ENCODE measurements at places on chromosomes 1 and 21.

- DNase-seq: no peak
Measured at GRCh38 chr1:67270541-67270940, 37.1 kb upstream of the IL12RB2 start.

DNA sequence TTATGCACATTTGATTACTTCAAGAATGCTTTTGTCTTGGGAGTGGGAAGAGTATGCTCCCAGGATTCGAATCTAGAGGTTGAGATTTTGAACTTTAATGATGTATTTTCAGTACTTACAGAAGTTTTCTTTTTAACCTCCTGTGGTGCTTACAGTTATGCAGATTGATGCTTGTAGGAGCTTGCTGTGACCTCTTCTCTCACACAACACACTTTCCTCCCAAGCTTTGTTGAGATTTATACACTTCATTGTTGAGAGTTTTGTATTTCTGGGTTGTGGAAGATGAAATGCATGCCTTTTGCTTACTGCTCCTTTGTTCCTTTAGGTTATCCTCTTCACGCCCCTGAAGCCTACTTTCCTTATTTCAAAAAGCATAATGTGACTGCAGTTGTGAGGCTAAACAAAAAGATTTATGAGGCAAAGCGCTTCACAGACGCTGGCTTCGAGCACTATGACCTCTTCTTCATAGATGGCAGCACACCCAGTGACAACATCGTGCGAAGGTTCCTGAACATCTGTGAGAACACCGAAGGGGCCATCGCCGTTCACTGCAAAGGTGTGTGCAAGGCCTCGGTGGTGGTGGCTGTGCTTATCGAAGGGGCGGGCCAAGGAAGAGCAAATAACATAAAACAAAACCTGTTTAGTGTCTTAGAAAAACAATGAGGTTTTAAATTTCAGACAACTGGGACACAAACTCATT is 75.5 kb upstream of the GPR88 start:
- DNase-seq: no peak

DNA sequence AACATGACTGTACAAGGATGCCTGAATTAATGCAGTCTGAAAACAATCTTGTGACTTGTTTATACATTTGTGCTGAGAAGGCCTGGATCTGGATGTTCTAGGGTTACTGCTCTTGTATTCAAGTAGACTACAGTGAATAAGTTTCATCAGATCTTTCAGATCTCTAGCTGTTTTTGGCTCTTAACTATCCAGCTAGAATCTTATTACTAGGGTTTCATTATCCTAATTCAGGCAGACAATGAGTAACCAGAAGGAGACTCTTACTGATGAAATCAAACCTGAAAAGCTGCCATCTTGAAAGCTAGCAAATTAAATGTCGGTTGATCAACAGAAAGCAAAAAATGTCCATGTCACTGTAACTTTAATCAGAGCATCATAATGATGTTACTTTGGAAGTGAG is 112.5 kb upstream of the KCNK2 start:
- DNase-seq: no peak

DNA sequence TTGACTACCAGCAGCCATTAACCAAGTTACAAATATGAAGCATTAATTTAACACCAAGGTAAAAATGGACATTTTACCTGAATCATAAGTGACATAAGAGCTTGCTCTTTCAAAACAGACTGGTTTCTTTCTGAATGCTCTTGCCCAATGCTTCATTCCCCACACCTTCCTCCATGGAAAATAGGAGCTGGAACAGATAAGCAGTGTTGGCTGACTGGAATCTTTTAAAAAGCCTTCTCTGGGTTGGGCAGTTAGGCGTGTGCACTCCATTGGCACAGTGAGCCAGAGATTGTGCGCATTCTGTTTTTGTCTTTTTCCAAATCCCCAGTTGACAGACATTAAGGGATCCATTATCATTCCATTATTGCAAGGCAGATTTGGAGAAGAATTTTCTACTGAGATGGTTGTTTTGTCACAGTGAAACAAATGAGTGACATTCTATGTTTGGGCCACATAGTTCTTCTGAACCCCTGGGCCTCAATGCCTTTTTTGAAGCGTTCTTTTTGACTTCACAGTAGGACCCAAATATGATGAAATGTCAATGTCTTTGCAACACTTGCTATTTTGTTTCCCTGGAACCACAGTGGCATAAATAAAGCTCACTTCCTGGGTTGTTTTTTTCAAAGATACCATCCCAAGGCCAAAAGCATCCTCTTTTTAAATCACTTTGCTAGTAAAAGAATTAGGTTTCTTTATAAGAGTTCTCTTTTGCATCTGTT is 32.3 kb downstream of the LRRC8B start:
- DNase-seq: no peak

DNA sequence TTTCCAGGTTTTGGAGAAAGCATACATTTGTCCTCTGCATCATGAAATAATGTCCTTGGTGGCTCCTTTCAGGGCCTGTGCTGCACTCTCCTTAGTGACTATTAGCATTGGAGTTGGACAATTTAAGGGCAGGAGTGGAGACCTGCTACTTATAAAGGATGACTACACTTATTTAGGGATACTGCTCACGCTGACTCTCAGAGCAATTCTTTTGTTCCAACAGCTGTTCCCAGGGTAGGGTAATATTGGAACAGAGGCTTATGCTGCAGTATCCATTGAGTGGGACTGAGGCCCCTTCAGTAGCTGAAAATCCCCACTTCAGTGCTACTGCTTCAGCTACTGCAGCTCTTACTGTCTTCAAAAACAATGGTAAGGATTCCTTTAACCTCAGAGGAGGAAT is 84.6 kb downstream of the GPR88 start:
- no peak for DNase-seq

DNA sequence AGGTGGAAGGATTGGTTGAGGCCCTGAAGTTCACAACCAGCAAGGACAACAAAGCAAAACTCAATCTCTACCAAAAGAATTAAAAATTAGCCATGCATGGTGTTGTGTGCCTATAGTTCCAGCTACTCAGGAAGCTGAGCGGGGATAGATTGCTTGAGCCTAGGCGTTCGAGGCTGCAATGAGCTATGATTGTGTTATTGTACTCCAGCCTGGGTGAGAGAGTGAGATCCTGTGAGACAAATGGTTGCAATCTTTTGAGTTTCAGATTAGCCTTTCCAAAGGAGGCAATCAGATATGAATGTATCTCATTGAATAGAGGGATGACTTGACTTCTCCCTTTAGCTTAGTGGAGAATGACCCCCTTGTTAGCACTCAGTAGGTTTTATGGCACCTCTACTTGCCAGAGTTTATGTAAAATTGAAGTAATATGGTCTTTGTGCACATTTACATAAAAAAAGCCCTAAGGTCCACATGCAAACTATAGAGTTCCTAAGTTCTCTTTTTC is 105.6 kb upstream of the OLFM3 start:
- DNase-seq: no peak

DNA sequence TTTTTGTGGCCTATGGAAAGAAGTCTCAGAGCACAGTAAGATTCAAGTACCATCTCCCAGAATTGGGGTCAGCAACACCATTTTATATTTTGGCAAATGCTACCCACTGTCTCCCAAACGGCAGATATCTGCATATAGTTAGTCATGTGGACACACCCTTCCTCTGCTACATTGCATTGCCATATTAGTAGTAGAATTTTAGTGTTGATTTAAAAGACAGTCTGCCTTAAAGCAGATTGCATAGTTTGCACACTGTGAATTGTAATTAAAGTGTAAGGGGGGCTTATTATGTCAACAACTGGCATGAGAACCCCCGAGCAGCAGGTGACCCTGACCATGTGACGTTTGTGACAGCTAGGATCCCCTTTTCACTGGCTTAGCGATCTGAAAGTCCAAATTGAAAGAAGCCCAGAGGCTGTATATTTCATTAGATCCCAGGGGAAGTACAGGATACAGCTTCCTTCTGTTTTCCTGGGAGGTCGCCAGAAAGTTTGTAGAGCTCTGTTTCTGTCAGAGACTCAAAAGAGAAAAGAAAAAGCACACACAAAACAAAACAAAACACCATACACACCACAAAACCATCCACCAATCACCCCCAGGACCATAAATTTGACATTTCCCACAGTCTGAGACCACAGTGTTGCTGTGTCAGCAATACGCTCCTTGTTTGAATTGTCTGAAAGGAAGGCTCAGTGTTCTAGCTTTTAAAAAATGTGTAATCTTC is 172.4 kb downstream of the NFIA start:
- no peak for DNase-seq

DNA sequence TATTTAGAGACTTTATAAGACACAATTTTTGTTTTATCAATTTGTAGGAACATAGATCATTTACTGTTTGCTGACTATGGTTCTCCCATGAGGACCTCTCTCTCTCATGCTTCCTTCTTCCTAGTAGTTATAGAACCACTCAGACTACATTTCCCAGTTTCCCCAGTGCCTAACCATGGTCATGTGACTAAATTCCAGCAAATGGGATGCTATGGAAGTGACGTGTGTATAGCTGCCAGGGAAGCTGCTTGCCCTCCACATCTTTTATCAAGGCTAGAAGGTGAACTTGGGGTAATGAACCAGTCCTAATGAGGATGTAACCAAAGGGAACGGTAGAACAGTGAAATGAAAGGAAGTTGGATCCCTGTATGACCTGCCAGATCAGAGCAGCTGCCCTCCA is 184.0 kb downstream of the MIS18A start:
- DNase-seq: no peak

DNA sequence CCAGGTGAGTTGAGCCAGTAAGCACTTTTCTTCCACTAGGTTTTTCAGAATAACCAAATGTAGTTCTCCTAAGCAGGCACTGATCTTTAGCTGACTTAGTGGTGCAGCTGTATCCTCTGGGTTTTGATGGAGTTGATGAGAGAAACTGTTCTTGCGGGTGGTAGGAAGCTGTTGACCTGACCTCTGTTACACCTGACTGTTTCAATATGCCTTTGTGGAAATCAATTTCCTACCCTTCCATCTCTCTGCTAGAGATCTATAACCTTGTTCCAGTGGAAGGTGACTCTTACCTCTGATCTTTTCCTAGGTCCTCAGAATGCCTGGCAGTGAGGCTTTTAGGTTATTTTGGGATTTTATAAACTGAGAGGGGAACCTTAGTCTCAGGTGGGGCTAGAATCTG is 51.6 kb upstream of the MACF1 start:
- no peak for DNase-seq

DNA sequence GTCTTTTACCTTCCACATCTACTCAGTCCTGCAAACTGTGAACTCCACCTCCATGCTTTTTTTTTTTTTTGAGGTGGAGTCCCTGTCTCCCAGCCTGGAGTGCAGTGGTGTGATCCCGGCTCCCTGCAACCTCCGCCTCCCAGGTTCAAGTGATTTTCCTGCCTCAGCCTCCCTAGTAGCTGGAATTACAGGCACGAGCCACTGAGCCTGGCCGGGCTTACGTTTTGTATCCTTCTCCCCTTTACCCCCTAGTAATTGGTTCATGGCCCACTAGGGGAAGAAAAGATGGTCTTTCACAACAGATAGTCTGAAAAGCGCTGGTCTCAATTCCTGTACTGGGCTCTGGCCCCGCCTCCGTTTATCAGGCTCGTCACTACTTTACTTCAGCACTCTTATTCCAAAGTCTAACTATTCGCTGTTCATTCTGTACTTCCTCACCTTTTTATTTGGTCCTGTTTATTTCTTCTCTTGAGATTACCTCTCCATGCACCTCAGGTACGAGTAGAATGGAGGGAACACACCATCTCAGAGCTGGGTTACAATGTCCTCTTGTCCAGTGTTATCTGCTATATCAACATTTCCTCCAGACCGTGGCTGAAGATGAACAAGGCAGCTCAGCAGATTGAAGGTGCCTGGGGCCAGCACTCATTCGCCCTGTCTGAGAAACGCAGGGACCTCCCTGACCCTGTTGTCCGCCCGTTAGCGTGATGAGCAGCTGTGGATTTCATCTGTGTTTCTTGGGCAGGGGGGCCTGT is 16.2 kb downstream of the CNST start:
- DNase-seq: no peak

GRCh38 chr1:11925938-11926292 is 312 bp downstream of the KIAA2013 start:
- no peak for DNase-seq

DNA sequence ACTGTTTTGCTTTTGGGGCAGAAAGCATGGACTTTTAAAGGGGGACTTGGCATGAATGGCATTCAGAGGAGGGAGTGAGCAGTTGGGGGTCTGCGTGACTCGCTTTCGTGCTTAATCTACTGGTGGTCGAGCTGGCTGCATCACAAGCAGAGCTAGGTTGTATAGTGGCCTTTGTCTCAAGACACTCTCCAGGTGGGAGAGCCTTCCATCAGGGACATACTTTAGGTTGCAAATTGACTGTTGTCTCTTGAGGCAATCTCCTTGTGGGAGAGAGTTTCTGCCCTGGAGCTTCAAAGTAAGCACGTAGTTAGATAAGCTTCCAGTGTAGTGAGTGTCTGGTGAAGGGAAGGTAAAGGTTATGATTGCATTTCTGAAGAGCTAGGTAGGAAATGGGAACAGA is 93.9 kb downstream of the C1orf21 start:
- no peak for DNase-seq

- DNase-seq: no peak
Measured at GRCh38 chr1:165857046-165857801, 29.8 kb downstream of the UCK2 start.

GRCh38 chr1:208809876-208810275 is 565.7 kb upstream of the PLXNA2 start:
- DNase-seq: no peak

DNA sequence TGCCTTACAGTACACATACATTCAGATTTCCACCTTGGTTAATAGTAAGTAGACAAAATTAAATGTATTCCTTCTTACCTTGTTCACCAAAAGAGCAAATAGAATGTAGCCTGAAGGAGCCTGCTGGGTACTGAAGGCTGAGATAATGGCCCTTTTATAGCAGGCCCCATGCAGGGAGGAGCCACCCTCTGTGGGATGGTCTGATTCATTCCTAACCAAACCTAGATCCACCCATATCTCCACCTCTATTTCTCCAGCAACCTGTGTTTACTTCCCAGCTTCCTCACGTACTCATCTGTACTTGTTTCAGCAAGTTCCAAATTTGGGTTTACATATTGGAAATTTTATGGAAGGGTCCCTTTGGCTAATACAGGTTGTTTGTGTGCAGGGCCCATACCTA is at the start of gene FLG:
TSS of gene FLG (minus strand) at position 129 of the 400 bp plus-strand sequence. CDS start 9,783 bp downstream, outside the sequence.
- DNase-seq: no peak

DNA sequence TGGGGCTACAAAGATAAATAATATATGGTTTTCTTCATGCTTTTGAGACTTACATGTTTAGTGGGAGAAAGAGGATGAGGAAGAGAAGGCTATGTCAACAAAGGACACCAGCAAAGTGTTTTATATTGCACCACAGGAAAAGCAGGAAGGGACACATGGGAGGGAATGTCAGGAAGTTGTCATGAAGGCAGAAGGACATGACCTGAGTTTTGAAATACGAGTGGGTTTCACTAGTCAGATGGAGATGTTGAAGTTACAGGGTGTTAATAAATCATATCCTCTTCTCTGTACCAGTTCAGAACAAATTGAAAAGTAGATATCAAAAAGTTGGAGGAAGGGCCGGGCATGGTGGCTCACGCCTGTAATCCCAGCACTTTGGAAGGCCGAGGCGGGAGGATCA is 18.2 kb upstream of the AGO1 start:
- DNase-seq: no peak

- peak; percentile 72 for DNase-seq
Measured at GRCh38 chr1:152036267-152037216, at the start of gene S100A11. TSS of gene S100A11 (minus strand) at chr1:152037004. CDS start at chr1:152036915, 89 bp downstream.

- DNase-seq: no peak
Measured at GRCh38 chr1:19458815-19459417, 26.4 kb downstream of the CAPZB start.

GRCh38 chr1:12437629-12438028 is 180.4 kb downstream of the DHRS3 start:
- DNase-seq: no peak

Data from activated T-cell treated with anti-CD3 and anti-CD28 coated beads, Interleukin-2, amount 50 U/mL, for 4 hours (primary cell).